NCI-H187 treated with DMSO at 0.1 percent for 48 hours (cell line): ENCODE measurements at places on chromosomes 16 and 17.

DNA sequence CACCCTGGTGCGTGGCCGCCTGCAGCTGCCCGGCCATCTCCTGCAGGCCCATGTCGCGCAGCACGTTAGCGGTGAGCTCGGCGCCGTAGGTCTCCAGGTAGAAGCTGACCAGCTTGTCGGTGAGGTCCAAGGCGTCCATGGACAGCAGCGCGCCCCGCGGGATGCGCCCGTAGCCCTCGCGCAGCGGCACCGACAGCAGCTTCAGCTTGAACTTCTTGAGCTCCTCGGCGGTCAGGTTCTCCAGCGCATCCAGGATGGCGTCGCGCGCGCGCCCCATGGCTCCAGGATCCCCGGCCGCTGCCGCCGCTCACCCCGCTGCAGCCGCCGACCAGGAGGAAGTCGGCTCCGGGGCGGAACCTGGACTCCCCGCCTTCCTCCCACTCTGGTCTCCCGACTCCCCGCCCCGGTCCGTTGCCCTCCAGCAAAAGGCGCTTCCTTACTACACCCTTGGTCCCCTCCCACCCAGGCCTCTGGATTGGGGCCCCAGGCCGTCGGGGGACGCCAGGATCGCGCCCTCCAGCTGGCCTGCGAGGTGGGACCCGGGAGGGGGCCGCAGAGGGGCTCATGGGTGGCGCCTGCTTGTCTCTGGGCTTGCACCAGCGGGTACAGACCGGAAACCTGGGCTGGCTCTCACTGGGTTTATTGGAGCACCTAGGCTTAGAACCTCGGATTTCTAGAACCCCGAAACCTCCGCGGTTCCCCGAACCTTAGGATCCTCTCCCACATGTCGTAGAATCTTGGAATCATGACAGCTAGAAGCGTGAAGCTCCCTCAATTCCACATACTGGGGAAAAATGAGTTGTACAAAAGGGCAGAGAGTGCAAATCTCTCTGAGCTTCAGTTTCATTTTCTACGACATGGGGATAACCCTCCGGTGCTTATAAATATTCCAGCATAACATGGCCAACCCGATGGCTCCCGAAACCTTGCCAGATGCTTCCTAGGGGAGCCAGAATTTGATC lies at the start of gene PYCARD:
Gene PYCARD (minus strand): TSS at position 347 of the 962 bp plus-strand sequence. CDS start 70 bp downstream, at position 277.
- DNase-seq: no peak

- no peak for DNase-seq
Observed at GRCh38 chr16:85718682-85719081, 29.9 kb upstream of the GINS2 start.

GRCh38 chr17:42803074-42803883 lies 4.6 kb downstream of the CNTD1 start:
- no peak for DNase-seq

DNA sequence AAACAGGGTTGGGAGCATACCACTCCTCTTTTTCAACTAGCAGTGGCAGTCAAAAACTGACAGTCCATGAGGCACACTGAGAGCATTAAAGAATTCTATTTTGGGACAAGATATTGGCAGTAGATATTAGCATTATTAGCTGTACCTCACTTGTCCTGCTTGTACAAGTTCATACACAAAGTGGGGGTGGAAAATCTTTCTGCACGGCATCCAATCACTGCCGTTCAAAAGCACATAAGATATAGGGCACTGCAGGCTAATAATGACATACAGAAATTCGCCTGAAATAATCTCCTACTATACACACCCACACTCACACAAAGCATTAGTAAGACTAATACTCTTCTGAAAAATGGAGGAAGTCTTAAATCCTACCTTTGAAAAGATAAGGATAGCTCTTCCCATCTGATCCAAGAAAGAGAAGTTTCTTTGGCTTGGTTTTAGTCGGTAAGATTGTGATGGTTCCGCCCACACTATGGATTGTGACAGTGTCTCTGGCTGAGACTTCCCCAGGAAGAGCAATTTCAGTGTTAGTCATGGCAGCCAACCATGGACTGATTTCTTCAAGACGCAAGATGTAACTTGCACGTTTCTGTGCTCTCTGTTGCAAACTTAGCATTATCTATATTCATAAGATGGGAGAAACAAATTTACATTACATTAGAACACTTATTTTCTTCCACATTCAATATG lies 40.6 kb upstream of the ARL6IP1 start:
- no peak for DNase-seq

DNA sequence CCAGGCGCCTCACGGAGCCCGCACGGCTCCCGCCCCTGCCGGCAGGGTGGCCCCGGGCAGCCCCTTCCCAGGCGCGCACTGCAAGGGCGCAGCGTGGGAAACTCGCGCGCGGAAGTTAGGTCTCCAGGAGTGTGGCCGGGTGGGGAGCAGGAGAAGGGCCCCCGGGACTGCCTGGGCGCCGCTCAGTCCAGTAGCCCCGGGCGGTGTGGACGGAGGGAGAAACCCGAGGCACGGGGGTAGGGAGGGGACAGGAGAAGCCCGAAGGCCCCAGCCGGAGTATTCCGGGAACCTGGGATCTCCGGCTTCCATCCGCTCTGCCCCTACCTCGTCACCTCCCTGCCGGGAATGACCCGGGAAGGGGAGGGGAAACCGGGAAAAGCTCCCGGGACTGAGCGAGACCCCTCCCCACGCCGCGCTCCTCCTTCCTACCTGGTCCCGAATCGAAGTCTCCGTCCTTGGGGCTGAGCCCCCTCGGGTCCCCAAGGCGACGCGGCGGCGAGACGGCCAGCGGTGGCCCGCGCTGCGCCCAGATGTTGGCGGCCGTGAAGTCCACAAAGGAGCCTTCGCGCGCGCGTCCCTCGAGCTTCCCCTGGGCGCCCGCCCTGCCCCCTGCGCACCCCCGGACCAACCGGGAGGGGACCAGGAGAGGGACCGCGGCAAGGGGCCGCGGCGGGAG lies 418 bp downstream of the SOCS3 start:
- DNase-seq: no peak
